ENCODE measurements at places on chromosomes 12 and 14.

DNA sequence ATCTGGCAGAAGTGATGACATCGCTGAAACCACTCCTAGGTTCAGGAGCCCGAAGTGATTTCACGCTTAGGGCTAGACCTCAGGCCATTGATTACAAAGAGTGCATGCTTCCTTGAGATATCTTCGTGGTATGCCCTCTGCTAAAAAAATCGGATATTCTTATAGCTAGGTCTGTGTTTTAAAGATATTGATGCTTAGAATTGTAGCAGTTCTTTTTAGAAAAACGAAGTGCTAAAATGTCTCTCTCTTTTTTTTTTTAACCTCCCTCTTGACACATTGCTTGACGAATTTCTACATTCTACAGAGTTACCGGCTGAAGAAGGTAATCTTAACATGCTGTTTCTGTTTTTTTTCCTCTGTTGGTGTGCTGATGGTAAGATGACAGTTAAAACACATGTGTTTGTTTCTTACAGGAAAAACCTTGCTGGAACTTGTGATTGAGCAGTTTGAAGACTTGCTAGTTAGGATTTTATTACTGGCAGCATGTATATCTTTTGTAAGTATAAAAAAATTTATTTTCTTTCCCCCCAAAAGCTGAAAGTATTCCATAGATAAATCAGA lies 1.3 kb downstream of the ATP2A2 start:
- no peak for DNase-seq

- DNase-seq = no peak
These were observed 41.3 kb downstream of the MED13L start for GRCh38 chr12:116236148-116236731.

DNA sequence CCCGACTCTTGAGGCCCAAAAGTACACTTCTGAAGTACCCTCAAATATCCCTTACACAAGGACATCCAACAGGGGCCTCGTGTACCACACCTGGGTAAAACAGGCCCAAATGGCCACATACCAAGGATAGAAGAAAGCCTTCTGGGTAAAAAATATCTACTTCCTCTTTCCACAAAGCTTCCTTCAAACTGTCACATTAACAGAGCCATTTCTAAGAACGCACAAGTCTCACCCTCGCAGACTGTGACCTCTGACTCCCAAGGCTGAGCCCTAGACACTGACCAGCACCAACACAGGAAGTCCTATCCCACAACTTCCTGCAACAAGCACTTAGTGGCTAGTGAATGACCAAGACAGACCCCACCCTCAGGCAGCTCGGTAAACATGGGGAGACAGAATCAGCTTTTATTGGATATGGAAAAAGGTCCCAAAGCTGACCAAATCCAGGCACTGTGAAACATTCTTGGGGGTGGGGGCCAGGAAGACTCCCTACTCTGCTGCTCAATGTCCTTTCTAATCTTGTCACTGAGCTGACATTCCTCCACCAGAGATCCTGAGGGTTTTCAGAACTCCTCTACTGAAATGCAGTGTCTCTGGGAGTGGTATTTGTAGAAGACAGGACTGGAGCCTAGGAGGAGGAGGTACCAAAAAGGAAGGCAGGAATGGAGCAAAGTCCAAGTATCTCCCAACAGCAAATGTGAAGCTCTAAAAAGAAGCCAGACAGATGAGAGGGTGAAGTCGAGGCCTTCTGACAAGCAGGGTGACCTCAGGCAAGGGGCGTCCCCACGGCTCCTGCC lies 15.9 kb downstream of the KCTD10 start:
- no peak for DNase-seq

- no peak for DNase-seq
These were observed 116.3 kb downstream of the SLC15A4 start for GRCh38 chr12:128707488-128707887.

- no peak for DNase-seq
These were observed 202.7 kb upstream of the GARIN6 start for GRCh38 chr12:99444859-99445316.

Data from non-pigmented ciliary epithelial cell (primary cell).